ENCODE measurements at places on chromosomes 2 and 18.

GRCh38 chr18:36095936-36096519 is 28.7 kb upstream of the RPRD1A start:
- DNase-seq = peak; percentile 50

DNA sequence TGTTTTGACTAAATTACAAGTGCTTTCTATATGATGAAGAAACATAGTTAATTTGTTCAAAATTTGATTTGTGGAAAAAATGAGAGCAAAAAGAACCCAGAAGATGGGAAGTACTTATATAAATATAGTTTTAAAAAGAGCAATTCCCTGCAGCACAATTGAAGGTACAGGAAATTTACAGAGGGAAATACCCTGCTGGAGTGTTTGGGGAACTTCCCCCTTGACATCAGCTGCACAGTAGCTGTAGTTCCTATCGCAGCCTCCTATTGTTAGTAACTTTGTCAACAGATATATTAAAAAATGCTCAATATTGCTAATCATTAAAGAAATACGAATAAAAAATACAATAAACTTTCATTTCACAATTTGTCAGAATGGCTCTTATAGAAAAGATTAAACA is 1118.8 kb upstream of the ZEB2 start:
- no peak for DNase-seq

GRCh38 chr2:223500709-223501108 is 101.5 kb downstream of the SCG2 start:
- no peak for DNase-seq

DNA sequence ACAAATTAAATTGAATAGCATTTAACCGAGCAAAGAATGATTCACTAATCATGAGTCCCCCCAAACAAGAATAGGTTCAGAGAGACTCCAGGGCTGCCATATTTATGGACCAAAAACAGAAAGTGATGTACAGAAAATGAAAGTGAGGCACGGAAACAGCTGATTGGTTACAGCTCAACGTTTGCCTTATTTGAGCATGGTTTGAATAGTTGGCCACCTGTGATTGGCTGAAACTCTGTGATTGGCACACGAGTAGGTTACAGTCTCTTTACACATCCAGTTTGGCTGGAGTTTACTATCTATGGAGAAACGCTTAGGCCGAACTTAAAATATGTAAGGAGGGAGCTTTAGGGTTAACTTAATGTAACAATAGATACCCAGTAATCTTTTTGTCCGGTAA is 27.0 kb upstream of the DPYSL5 start:
- no peak for DNase-seq

Measured in activated CD4-positive, alpha-beta T cell treated with anti-CD3 and anti-CD28 coated beads, Interleukin-2, Interleukin-6, amounts not matched to agents 100 ng/mL and 50 ng/mL, durations not matched to agents 16 hours and 8 hours (primary cell).